Stimulated activated naive B cell treated with anti-CD40 and anti-IgM and Interleukin-4, amounts not matched to agents 10 μg/mL and 1 μg/mL and 100 μg/mL, for 72 hours (primary cell): ENCODE measurements at places on chromosomes 11 and 22.

- DNase-seq, result no peak
Measured at GRCh38 chr11:61265357-61265756, 24.4 kb downstream of the PGA5 start.

DNA sequence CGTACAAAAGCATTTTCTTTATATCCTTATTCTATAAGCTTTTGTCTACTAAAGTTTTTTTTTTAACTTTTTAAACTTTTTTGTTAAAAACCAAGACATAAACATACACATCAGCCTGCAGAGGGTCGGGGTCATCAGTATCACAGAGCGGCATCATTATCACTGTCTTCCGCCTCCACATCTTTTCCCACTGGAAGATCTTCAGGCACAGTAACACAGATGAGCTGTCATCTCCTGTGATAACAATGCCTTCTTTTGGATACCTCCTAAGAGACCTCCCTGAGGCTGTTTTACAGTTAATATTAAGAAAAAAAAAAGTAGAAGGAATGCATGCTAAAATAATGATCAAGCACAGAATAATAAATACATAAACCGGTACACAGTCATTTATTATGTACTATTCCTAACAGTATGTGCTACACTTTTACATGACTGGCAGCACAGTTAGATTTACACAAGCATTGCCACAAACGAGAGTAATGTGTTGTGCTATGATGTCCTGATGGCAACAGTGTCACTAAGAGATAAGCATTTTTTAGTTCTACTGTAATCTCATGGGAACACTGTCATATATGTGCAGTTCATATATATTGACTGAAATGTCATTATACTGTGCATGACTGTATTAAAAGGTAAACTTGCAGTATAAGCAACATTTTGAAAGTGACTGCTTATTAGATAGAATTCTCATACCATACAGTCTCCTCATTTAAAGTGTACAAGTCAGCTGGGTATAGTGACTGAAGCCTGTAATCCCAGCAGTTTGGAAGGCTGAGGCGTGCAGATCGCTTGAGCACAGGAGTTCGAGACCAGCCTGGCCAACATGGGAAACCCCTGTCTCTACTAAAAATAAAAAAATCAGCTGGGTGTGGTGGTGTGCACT is 58.6 kb downstream of the KDM2A start:
- DNase-seq, result no peak

- DNase-seq, result no peak
Measured at GRCh38 chr11:130763087-130763980, 152.9 kb downstream of the SNX19 start.

- DNase-seq, result no peak
Measured at GRCh38 chr22:49243965-49244364, 583.7 kb downstream of the BRD1 start.

GRCh38 chr11:1892116-1892515 is 421 bp upstream of the PRR33 start:
- DNase-seq, result no peak
